ENCODE measurements at places on chromosomes 4 and X.

DNA sequence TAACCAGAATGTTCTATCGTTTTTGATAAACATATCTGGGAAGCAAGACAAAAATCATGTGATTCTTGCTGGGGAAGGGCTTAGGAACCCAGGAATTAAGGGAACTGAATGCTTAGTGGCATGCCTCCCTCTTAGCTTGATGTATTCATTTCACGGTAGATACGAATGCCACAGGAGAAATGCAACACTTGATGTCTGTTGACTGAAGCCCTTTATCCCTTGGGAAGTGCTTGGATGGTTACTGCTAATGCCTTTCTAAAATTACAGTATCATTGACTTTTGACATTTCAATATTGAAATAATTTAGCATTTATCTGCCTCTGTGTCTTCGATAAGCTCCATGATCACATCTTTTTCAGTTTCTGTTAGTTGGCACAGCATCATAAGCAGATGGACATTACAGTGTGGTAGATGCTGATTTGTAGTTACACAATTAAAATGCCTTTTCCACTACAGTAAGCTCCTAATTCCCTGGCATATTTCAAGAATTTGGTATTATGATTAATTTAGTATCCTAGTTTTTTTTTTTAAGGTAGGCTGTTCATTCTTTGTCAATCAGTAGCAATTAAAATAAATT, 226.7 kb downstream of the ARHGAP10 start:
- DNase-seq: no peak

- no peak for DNase-seq
Measured at GRCh38 chr4:163958751-163959150, 464.3 kb downstream of the TMA16 start.

DNA sequence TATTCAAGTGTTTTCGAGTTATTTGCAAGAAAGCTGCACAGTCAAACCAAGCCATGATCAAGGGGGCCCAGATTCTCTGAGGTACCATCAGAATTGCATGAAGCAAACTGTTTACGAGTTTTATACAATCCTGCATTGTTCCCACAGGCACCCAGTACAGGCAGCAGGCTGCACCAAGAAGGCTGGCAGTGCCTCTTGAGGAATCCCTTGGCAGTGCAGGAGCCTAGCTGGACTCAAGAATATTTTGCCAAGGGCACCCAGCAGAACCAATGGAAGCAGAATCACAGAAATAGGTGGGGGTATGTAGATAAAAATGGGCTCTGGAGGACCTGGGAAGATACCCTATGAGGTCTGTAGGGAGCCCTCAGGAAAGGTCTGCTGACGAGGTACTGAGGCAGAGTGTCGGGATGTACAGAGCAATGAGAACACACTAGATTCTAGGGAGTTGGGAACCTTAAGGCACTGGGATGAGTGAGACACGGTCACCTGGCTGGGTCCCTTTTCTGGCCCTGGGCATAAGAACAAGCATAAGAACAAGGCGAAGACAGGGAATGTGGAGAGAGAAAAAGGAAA, 2.5 kb upstream of the PLP1 start:
- no peak for DNase-seq

DNA sequence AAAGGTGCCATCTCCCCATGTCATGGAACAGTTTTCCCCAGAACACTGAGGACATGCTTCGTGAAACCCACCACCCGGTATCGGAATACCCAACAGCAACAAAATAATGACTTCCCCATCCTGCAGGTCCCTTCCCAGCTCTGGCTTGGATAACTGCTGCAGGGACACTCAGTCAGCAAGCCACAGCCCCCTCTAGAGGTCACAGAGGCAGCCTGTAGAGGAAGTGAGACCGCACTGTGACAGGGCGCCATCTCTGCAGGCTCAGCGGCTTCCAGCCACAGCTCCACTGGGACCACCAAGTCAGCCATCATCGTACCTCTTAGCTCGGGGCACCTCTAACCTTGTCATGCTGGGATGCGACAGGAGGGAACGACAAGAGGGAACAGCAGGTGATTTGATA, 315.9 kb downstream of the LDB2 start:
- no peak for DNase-seq

DNA sequence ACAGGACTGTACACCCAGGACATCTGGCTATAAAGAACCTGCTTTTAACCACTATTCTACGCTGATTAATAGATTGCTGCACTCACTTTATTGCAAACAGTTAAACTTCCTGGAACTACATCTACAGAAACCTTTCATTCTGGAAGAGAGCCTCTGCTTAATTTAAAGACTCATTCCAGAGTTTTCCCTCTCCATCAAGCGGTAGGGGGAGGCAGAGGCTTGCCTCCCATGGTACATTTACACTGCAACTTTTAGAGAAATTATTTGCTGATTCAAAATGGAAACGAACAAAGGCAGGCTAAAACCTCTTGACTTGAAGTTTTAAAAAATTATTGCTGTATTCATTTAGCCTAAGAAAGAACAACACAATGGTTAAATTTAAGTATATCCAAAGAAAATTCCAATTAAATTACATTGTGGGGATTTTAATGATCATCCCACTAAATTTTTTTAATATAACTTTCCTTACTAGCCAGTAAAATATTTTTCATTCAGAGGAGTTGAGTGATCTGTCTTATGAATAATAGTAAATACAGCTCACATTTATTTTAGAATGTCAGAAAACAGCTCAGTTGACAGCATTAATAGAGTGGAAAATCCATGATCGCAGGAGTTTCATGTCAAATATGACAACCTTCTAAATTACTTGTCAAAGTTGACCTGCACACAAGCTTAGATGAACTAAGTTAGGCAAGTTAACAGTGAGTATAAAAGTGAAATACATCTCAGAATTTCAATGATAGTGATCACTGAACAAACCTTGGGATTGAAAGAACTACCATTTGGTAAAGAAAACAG, 46.3 kb upstream of the PCDH10 start:
- DNase-seq: no peak

DNA sequence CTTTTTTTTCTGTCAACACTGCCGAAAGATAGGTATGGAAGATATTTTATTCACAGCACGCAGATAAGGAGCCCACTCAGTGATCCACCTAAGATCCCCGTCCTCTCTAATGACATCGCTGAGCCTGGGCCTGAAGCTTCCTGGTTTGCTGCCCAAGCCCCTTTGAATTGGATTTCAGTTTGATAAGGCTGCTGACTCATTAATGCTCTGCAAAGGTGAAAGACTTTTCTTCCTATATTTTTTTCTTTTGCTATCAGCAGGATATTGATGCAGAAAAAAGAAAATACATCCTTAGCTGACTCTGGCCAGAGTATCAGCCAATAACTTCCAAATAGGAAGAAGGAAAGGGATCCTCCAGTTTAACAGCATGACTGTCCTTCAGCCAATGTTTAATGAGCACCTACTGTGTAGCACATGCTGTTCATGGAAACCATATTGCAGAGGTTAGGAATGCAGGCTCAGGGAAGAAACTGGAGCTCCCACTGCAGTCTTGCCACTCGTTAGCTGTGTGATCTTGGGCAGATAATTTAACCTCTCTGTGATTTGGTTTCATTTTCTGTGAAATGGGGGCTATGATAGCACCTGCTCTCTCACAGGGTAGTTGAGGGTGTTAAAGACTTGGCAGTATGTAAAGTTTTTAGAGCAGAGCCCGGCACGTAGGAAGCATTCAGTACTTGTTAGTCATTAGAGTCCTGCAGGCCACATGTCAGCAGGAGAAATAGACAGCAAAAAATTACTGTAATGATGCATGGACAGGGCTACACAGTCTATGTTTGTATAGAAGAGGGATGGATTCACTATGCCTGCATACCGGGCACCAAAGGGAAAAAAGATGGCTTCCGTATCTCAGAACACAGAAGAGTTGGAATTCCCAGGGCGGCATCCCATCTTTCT, 39.3 kb downstream of the EVC start:
- DNase-seq: no peak

DNA sequence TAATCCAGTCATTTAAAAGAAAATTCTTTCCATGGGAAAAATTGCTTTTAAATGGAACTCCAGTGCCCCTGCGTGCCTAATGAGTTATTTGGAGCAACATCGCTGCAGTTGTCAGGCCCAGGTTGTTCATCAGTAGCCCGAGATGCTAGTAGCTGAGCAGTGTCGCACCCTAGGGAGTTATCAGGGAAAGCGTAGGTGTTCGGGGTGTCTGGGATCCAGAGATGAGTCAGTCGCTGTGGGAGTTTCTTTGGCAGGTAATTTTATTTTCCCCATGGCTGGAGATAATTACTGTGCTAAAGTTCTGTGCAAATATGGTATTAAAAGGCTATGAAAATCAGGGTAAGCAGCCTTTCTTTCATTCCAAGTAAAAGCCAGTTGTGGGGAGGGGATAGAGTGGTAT, 49.4 kb downstream of the ANXA3 start:
- no peak for DNase-seq

GRCh38 chrX:148915474-148915873, 415.1 kb downstream of the AFF2 start:
- no peak for DNase-seq

GRCh38 chr4:52317361-52317879, 266.3 kb downstream of the SPATA18 start:
- no peak for DNase-seq

GRCh38 chrX:130109429-130110378, 593 bp downstream of the ELF4 start:
- DNase-seq: no peak

GRCh38 chr4:117793845-117794480, 240.3 kb upstream of the NDST3 start:
- DNase-seq: no peak

- DNase-seq: no peak
Measured at GRCh38 chrX:37658343-37659030, 27.1 kb upstream of the XK start.

DNA sequence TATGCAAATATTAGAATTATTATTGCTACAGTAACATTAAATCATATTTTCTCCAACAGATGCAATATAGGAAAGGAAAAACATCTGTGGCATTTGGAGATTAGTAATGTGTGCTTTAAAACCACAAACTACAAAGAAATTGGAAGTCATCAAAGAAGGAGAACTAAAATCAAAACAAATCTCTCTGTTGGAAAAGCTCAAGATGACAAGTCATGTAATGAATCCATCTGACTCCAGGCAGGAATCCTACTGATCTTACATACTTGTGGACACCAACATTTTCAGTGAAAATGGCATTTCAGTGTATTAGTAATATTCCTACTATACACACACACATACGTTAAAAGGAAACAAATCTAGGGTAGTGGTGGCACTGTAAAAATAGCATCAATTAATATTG, 98.2 kb downstream of the SLC39A8 start:
- no peak for DNase-seq

DNA sequence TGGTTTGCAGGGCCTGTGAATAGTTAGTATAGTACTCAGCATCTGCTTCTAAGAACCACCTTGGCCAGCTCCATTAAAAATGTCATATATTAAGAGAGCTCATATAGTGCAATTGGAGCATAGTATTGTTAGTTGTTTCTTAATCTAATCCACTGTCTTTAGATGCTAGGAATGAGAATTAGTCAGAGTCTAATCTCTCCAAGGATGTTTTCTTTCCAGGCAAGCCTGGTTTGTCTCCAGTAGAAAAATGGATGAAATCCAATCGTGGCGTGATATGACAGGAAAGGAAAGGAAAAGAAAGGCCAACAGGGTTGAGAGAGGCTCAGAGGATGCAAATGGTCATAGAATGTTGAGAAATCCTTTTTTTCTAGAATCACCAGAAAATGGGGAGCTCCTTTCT, 15.0 kb upstream of the TMEM164 start:
- DNase-seq: no peak

DNA sequence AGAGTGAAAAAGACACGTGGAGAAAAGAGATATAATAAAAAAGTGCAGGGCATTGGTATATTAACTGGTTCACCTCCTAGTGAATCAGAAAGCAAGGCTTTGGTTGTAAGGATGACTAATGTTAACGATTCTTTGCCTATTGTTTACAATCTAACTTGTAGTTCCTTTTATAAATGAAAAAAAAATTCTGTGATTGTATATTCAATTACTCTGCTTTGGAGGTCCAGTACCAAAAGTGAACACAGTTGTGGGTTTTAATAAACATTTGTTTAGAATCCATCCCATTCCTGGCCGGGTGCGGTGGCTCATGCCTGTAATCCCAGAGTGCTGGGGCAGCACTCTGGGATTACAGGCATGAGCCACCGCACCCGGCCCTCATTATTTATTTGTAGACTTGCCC, 36.9 kb upstream of the PRSS12 start:
- DNase-seq: no peak

DNA sequence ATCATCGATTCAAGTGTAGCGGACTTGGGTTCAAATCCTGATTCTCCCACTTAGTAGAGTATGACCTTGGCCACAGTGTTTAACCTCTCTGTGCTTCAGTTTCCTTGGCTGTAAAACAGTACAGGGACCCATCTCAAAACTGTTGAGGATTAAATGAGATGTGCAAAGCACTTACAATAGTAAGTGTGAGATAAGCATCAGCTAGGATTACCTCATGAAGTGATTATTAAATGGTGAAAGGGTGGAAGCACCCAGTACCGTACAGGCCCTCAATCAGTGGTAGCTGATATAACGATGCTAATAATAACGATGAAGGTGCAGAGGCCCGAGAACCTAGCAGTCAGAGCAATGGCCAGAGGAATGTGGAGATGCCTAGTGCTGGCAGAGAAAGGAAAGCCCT, 45.1 kb downstream of the PRPS1 start:
- no peak for DNase-seq

DNA sequence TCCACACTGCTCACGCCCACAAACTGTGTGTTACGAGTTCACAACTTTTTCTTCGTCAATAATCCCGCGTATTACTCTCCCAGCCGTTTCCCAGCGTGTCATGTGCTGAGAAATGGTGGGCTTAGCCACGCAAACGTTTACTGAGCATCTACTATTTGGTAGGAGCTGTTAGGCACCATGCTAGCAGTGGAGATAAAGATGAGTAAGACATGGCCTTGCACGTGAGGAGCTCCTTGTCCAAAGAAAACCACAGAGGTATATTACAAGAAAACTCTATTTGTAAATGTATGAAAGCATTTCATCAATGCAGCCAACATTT, 821 bp upstream of the TMEM128 start:
- no peak for DNase-seq

GRCh38 chrX:154738011-154738738, 12.7 kb downstream of the GAB3 start:
- no peak for DNase-seq

DNA sequence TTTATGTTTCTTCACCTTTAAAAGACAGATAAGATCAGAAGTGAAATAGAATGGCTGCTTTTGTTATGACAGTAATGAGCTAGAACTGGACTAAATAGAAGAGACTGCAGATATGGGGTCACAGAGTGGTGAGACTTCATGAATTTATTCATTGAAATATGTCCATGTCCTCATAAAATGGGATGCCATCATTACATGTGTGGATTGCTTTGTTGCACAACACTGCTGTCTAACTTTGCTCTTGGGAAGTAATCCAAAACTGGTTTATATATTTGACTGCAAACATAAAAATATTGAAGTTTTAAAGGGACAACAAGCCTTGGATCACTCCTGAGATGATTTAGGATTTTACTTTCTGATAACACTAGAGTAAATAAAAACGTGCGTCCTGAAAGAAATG, 209.2 kb upstream of the FAT4 start:
- no peak for DNase-seq

DNA sequence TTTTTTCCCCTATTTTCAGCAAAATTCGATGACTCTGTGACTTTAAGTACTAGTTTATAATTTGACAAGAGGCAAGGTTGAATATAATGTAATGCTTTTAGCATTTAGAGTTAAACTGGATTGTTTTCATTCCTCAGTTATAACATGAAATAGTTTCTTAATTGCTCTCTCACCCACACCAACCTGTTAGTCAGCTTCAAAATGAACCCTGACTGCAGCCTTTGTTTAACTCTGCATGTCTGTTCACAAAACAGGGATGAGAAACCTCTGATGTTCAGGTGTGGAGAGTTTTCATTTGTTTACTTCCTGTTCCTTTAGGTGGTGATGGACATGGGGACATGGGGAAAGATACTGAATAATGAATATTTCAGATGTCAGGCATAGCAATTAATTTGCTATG, 49.9 kb upstream of the MND1 start:
- DNase-seq: no peak
